Mammary microvascular endothelial cell (primary cell): ENCODE measurements at places on chromosomes 12 and 14. TPM values are rescaled to one million over a fixed set of nuclear protein-coding genes. Genes with fewer than 3 reads are reported as not detected.

B4GALNT3 gene
- 0.13 TPM in 1 of 2 replicates, not detected in the other for total RNA-seq

PLEKHG7 gene
- not detected in 2 replicates for total RNA-seq

BCL11B gene
- 0.13 TPM in 1 of 2 replicates, not detected in the other for total RNA-seq

COQ6 gene
- total RNA-seq, result 13.9 and 15.2 TPM in 2 replicates

ASCL1 gene
- total RNA-seq, result not detected in 2 replicates

RAPGEF3 gene
- 41.9 and 44.4 TPM in 2 replicates for total RNA-seq

AQP6 gene
- not detected in 2 replicates for total RNA-seq

GPR84 gene
- not detected in 2 replicates for total RNA-seq

MAP3K9 gene
- not detected in 2 replicates for total RNA-seq

CIROP gene
- total RNA-seq, result not detected in 2 replicates

ITGA7 gene
- 0.07 and 0.30 TPM in 2 replicates for total RNA-seq

WNT1 gene
- not detected in 2 replicates for total RNA-seq

KRT77 gene
- total RNA-seq, result not detected in 2 replicates

DTX1 gene
- total RNA-seq, result not detected in 2 replicates

KRT2 gene
- not detected in 2 replicates for total RNA-seq
